ENCODE measurements at places on chromosomes 1 and 21.

- DNase-seq = no peak
Observed at GRCh38 chr1:18110598-18110939, 3.0 kb downstream of the IGSF21 start.

- DNase-seq = no peak
Observed at GRCh38 chr1:25255706-25256577, 8.7 kb upstream of the RSRP1 start.

DNA sequence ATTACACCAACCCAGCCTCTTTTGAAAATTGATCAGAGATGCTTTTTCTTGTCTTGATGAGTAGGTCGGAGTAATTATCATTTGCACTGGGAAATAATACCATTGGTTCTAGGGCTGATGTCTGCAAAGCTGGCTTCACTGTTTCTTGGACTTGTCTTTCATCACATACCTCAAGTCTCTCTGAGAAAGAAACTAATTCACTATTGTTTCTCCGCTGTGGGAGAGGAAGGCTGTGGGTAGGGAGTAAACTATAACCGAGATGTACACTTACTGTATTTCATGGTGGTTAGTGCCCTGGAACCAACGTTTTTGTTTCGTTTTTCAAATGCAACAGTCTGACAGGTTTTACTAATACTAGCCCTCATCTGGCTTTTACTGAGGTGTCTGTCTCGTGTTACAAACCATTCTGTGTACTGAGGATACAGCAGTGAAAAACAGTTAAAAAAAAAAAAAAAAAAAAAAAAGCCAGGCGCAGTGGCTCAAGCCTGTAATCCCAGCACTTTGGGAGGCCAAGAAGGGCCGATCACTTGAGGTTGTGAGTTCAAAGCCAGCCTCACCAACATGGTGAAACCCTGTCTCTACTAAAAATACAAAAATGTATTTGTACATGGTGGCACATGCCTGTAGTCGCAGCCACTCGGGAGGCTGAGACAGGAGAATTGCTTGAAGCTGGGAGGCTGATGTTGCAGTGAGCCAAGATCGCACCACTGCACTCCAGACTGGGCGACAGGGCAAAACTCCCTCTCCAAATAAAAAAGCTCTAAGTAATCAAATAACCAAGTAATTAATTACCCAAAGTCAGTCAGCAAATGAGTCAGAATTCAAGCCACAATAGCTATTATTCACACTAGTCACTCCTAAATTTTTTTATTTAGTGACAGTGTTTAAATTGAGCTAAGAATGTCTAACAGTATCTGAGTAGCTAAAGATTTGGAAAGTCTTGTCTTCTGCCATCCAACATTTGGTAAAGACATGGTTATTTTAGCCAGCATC lies 23.3 kb downstream of the TOMM20 start:
- DNase-seq = no peak

- no peak for DNase-seq
Observed at GRCh38 chr1:10399444-10399941, 629 bp downstream of the PGD start.
